Activated CD4-positive, alpha-beta T cell treated with anti-CD3 and anti-CD28 coated beads for 1 hour (primary cell): ENCODE measurements at places on chromosomes 1 and 21.

DNA sequence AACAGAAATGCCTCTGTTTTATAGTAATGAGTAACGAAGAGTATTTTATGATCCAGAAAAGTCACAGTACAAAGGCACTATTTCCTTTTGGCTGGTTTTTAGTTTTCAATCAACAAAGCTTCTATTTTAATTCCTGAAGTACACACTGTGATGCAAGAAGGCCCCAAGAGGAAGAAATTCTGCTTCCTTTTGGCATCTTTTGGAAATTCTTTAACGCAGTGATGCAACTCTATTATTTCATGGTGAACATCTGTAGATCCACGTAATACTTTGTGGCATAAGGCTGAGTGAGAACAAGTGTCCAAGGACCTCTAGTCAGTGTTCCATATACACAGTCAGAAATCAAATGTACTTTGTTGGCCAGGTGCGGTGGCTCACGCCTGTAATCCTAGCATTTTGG, 137.5 kb downstream of the TGFB2 start:
- no peak for DNase-seq

DNA sequence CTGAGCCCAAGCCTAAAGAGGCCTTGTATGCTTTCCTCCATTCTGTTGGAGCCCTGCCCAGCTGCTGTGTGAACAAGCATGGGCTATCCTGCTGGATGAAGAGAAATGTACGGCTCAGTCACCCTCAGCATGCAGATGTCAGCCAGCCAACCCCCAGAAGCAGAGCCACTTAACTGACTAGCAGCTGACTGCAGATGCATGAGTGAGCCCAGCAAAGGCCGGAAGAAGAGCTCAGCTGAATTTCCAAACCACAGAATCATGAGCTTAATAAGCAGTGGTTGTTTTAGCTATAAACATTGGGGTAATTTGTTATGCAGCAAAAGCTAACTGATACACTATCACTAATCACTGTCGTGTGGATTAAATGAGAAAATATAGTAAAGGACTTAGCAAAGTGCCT, 39.0 kb downstream of the FOXO6 start:
- no peak for DNase-seq

DNA sequence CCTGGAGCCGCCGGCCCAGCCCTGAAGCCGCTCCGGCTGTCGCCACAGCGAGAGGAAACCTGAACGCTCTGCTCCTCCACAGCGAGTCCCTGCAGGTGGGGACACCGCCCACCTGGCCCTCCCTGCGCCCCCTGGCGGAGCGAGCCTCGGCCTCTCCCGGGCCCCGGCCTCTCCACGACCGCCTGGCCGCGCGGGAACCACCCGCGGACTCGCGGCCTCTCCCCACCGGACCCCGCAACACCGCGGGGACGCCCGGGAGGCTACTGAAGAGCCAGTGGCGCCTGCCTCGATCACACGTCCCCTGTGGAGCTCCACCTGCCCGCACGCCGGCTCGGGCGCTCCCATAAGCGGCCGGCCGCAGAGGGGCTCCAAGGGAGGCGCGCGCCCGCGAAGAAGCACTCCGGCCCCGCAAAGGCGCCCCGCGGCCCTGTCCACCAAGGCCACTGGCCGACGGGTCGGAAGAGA, 109.6 kb downstream of the KCNN3 start:
- DNase-seq = peak; percentile 79

DNA sequence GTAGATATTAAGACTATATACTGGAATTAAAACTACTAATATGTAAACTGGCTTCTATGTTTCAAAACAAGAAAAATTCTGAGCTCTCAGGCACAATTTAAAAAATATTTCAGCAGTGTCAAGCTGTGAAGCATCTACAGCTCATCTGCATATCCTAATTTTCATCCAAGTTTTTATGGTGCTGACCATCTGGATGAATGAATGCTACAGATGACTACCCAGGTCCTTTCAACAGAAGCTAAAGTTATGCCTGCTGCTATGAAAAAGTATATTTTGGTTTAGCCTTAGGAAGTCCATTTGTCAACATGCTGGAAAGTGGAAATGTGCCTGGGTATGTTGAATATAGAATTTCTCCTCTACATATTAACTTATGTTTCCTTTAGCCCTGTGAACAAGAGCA, 206.9 kb downstream of the NEGR1 start:
- no peak for DNase-seq

- DNase-seq = no peak
Observed at GRCh38 chr1:153608742-153609584, 4.0 kb downstream of the S100A16 start.

GRCh38 chr1:25556132-25556670, 12.8 kb downstream of the LDLRAP1 start:
- DNase-seq = no peak

DNA sequence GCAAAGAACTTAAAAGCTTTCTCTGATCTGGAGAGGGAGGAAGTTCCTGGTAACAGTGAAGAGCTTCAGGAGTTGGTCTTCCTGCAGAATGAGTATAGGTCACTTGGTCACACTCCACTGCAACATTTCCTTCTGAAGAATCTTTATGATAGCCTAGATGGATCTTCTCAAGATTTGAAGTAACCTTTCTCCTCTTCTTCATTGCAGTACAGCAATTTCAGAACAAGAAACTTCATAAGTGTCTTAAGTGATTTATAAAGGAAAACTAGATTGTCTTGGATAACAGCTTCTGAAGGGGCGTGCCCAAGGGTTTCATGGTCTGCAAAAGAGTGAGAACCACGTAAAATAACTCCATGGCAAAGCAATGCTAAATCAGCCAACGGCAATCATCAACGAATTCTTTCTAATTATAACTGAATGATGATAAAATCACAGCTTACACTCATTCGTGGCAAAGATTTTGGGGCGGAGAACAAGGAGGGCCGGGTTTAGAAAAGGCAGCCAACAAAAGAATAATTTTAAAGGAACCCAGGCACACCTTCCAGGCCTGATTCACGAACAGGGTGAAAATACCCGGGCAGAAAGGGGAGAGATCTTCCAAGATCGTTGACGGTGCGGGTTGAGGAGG, 53.9 kb upstream of the ASPM start:
- no peak for DNase-seq

GRCh38 chr1:22978299-22978698, 5.6 kb upstream of the LACTBL1 start:
- no peak for DNase-seq

DNA sequence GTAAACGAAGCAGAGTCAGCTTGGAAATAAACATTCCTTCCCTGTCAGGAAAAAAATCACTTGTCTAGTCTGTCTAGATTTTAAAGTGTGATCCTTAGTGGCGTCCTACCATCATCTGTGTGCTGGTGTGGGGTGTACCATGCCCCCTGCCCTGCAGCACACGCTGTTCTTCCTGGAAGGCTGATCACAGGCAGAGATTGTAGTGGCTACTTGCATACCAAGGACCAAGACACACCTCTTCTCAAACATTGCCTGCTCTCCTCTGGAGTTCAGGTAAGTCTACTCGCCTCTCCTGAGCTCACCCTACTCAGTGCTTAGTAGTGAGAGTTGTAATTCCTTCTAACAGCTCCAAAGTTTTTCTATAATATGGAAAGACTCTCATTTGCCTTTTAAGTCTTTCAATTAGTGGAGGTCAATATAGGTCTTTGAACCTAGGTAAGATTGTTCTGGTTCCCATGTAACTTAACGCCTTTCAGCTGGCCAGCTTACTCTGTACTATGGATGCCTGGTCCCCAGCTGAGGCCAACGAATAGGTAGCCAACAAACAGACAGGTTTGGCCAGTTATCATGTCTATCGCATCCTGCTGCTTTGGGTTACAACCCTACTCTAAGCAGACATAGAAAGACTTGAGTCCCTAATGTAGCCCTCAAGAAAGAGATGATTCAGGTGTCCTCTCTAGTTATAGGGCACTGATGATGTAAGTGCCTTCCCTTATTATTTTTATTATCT, 55.4 kb downstream of the XCL1 start:
- DNase-seq = no peak

- DNase-seq = no peak
Observed at GRCh38 chr1:175690298-175690697, 53.1 kb downstream of the TNR start.

DNA sequence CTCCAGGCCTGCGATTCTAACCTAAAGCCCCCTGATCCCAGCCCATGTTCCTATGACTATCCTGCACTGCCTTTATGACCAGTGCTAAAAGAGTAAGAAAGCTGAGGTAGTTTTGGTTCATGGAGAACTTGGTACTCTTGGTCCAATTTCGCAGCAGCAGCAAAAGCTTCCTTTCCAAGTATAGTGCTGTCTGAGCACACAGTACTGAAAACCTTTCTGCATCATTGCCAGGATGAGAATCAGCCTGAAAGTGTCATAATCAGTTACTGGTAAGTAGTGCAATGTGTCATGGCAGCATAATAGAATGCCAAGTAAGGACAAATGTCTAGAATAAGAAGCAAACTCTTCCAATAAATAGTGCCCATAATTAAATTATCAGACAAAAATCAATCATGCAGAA, 889.6 kb upstream of the ADGRL4 start:
- no peak for DNase-seq

DNA sequence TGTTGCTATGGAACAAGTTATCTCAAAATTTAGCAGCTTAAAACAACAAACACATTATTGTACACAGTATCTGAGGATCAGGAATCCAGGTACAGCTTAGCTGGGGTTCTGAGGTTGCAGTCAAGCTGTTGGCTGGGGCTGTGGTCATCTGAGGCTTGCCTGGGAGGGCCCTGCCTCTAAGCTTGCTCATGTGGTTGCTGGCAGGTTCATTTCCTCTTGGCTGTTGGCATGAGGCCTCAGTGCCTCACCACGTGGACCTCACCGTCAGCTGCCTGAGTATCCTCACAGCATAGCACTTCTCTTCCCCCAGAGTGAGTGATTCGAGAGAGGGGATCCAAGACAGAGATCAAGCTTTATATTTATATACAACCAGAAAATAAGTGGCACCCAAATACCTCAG, 18.6 kb downstream of the NTPCR start:
- DNase-seq = no peak

GRCh38 chr1:89539128-89539527, 14.5 kb downstream of the LRRC8B start:
- DNase-seq = no peak

GRCh38 chr1:66712839-66713238, 39.4 kb upstream of the DYNLT5 start:
- DNase-seq = no peak

DNA sequence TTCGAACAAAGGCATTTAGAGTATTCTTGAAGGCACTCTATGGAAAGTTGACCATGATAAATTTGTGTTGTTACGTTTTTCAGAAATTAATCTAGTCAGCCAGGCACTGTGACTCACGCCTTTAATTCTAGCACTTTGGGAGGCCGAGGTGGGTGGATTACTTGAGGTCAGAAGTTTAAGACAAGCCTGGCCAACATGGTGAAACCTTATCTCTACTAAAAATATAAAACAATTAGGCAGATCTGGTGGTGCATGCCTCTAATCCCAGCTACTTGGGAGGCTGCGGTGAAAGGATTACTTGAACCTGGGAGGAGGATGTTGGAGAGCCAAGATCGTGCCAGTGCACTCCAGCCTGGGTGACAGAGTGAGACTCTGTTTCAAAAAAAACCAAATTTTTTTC, 130.6 kb upstream of the BRINP3 start:
- no peak for DNase-seq

GRCh38 chr1:109891930-109892329, 18.7 kb upstream of the CSF1 start:
- DNase-seq = no peak

GRCh38 chr1:190560161-190560681, 82.6 kb upstream of the BRINP3 start:
- DNase-seq = no peak

DNA sequence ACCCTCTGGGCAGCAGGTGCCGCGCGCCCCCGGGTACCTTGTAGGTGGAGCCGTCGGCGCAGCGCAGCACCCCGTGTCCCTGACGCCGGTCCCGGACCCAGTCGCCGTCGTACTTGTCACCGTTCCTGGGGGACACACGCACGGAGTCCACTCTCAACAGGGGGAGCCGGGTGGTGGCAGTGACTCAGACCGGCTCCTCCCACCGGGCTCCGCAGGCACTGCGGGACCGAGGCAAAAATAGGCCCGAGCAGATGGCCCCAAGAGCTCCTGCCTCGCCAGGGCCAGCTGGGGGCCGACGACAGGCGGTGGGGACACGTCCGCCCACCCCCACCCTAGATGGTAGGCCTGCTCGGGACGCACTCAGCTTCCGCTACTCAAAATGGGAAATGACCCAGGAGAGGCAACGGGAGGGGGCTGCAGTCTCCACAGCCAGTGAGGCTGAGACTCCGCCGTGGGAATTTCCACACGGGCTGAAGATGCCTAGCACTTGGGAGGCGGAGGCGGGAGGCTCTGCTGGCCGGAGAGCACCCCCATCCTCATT, 6.3 kb downstream of the MORN1 start:
- no peak for DNase-seq

DNA sequence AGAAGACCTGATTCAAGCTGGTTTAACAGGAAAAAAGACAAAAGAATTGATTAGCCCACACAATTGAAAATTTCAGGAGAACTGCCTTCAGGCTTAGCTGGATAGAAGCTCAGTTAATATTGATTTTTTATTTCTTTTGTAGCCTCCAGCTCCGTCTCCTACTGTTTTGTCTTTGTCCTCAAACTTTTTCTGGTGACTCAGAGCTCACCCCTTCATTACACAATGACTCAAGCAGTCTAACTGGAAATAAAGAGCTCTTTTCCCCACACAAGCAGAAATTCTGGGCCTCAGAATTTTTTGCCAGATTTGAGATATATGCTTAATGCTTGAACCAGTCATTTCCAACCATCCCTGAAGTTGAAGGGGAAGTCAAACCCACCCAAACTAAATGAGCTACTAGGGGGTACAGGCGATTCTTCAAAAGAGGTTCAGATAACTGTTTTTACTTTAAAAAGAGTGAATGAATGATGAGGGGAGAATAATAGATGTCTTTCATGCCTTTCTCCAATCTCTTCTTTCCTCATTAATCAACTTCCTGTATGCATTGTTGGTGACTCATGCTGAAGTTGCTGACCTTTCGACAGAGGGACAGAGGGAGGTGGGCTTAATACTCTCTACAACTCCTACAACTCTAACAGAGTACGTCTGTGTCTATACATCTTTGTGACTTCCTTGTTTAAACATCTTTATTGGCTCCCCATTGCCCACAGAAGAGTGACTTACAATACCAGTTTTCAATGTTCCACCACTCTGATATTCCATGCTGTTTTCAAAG, 6.2 kb upstream of the ACP6 start:
- DNase-seq = no peak

GRCh38 chr1:181674617-181675016, 191.3 kb downstream of the CACNA1E start:
- no peak for DNase-seq
